HFFc6 (cell line): ENCODE measurements at places on chromosomes 3 and 15. TPM values are rescaled to one million over a fixed set of nuclear protein-coding genes. Genes with fewer than 3 reads are reported as not detected.

The MORC1 gene
- total RNA-seq, result not detected in 3 replicates

The SAXO2 gene
- total RNA-seq, result 1.1 to 1.4 TPM (median 1.3 TPM) in 3 replicates

GRCh38 chr15:46242935-46243334 is 608.1 kb downstream of the SQOR start:
- H3K36me3 ChIP-seq, result no peaks in the 10 kb centered on the region
- no peak for DNase-seq
- no peaks in the 10 kb centered on the region for H3K4me1 ChIP-seq
- H3K27me3 ChIP-seq, result peaks cover 3% of the 10 kb centered on the region

DNA sequence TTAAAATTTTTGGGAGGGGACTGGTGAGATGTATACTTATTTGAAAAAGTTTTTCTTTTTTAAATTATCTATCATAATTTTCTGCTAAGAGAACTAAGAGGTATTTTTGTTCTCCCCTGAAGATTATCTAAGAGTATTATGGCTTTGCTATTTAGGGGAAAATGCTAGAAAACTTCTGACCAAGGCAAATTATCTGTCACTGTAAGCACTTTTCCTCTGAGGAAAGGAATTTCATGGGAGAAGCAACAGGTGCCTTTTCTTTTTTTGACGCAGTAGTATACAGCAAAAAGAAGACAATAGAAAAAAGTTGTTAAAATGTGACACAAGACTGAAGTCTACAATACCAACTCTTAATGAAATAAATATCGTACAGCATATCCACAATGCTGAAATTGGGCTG is 201.6 kb upstream of the NANOGP8 start:
- DNase-seq, result no peak
- 0 out of 2 replicates have a peak, but pooled peaks cover 4% of the 10 kb centered on the region for H3K36me3 ChIP-seq
- H3K4me1 ChIP-seq, result peaks cover 14% of the 10 kb centered on the region
- H3K4me3 ChIP-seq, result no peak overlapping the region
- H3K27ac ChIP-seq, result no peak overlapping the region

DNA sequence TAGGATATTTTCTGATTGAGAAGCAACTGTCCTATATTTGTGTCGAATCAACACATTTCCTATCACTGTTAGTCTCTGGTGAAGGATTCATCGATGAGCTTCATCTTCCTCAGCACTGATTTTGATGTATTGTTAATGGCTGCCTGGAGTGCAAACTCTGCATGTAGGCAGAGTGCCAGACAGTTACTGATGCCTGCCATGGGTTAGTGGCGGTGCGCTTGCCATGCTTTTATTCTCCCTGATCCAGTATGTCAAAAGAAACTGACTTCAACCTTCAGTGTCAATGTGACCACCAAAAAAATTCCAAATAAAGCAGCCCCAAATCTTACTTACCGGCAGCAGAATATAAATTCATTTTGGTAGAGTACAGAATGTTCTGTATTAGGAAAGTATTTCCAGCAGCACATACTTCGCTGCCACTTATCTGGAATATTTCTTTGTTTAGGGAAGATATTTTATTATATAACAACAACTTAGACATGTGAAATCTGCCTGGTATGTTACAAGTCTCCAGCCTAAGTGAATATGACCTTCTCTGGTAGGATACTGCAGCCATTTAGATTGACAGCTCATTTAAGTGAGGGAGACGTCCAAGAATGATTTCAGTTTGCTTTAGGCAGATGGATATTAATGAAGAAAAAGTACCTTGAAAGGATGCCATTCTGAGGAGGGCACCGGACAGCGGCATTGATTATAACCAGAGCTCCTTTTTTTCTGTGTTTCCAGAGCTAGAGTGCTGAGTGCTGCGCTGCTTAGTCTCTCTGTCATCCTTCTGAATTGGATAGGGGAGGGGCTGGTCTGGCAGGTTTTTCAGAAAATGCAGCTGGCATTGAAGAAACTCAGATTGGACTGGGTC is 59.9 kb downstream of the ARHGEF26 start:
- no peaks in the 10 kb centered on the region for H3K4me1 ChIP-seq
- H3K27ac ChIP-seq, result no peak overlapping the region
- no peak overlapping the region for H3K4me3 ChIP-seq
- no peaks in the 10 kb centered on the region; the same call in 1 of the 2 replicates for H3K27me3 ChIP-seq
- no peak for DNase-seq
- no peaks in the 10 kb centered on the region for H3K36me3 ChIP-seq

- peaks cover 10% of the 10 kb centered on the region for H3K36me3 ChIP-seq
- no peaks in the 10 kb centered on the region for H3K27me3 ChIP-seq
- H3K4me1 ChIP-seq, result peaks cover 51% of the 10 kb centered on the region
- DNase-seq, result peak; percentile 42
- 0 out of 2 replicates have a peak overlapping the region, but pooled peaks have one; percentile 3 for H3K27ac ChIP-seq
Observed at GRCh38 chr3:99669879-99670555, 31.6 kb downstream of the COL8A1 start.

- H3K4me3 ChIP-seq, result no peak overlapping the region
- no peak for DNase-seq
- peak overlapping the region; percentile 29; the same call in 1 of the 2 replicates for H3K27ac ChIP-seq
Observed at GRCh38 chr15:38972831-38973230, 408.2 kb upstream of the RASGRP1 start.

DNA sequence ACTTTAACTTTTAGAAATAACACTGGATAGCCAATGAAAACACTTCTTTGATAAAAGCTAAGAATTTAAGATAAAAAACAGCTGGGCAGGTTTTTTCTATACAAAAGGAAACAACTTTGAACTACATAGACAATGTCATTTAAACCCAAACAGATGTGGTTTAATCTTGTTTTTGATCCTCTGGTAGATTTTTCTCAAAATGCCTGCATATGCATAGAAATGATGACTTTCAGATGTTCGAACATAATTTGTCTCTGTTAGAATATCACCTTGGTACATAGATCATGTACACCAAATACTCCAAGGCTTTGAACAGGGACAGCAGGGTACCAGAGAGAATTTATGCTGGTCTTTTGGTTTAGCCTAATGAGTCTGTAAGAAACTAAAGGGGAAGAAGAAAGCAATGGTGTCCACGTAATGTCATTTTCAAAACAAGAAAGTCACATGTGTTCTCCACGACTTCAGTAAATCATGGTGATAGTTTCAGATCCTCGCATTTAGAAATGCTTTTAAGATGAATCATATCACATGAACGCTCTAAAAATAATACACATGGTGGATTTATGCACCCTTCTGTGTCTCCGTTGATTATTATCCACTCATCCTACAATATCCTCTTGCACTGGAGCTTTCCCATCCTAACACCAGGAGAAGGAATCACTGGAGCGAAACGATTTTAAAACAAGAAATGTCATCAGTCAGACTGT is 160.1 kb upstream of the PDZRN3 start:
- H3K27ac ChIP-seq, result peak overlapping the region; percentile 91
- peak; percentile 62 for DNase-seq
- peaks cover 54% of the 10 kb centered on the region for H3K4me1 ChIP-seq

DNA sequence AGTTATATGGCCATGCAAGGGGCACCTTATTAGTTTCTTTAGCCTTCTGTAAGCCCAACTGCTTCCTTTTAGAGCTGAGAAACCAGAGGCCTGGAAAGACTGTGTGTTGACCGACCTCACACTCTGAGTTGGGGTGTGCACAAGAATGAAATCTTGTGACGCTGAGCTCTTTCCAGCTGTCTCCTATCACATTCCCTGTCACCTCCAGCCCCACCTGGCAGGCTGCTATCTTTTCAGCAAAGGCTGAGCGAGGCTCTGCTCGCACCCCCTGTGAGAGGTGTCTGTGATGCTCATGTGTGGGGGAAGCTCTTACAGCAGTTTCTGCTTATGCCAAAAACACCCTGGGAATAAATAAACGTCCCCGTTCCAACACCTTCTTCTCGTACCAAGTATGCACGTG is 27.0 kb upstream of the LPP start:
- no peak for DNase-seq
- no peak overlapping the region for H3K4me3 ChIP-seq
- no peak overlapping the region for H3K27ac ChIP-seq
- 0 out of 2 replicates have a peak, but pooled peaks cover 4% of the 10 kb centered on the region for H3K36me3 ChIP-seq
- H3K27me3 ChIP-seq, result no peaks in the 10 kb centered on the region
- peaks cover 49% of the 10 kb centered on the region for H3K4me1 ChIP-seq
